CD4-positive, alpha-beta T cell treated with Interleukin-4 for 4 hours (primary cell): ENCODE measurements at places on chromosomes 12 and 14.

DNA sequence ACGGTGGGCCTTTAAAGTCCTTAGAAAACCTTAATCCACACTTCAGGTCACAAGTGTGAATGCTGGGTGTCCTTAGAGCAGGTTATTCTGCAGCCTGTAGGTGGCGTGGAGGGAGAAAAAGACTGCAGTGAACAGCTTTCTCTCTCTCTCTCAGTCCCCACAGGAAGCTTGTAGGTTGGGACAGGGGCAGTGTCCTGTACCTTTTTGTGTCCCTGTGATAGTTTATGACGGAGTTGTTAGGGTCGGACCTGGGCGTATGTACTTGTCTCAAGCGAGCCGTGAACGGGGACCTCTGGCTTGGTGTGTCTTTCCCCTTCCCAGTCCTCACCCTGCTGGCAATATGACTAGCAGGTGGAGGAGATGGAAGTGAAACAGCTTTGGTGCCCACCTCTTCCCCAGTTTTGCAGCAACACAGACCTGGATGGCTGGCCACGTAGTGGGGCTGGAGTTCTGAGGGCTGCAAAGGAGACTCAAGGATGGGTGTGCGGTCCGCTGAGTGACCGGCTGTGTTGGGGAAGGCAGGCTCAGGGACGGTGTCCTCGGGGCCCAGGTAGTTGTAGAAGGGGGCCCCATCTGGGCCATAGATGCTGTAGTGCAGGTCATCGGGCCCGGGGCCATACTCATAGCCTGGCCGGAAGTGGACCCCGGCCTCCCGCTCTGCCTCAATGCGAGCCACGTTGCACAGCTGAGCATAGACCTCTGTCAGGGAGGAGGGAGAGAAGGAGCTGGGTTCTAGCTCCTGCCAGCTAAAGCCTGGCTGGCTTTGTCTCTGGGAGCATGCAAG lies 8.9 kb downstream of the ISCA2 start:
- DNase-seq, result no peak

GRCh38 chr12:25546318-25546717 lies 6.8 kb downstream of the LMNTD1 start:
- no peak for DNase-seq

DNA sequence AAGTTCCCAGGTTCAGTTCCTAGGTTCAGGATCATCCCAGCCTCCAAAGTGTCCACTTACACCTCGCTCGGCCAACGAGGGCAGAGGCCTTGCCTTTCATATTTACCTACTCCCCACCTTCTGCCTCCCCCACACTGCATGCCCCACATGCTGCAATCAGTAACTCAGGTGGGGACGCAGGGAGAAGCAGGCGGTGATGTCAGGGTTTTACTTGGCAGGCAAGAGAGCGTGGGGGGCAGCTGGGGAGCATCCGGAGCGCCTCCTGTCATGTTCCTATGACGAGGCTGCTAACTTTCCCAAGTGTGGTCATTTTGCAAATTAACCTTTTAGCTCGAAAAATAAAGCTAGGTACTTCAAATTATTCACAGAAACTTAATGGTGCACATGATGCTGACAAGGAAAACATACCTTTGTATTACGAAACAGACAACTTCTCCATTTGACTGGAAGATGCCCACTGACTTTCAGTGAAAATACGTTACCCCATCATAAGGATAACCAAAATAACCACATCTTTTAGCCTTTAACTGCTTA lies 53.8 kb downstream of the SETD3 start:
- no peak for DNase-seq

DNA sequence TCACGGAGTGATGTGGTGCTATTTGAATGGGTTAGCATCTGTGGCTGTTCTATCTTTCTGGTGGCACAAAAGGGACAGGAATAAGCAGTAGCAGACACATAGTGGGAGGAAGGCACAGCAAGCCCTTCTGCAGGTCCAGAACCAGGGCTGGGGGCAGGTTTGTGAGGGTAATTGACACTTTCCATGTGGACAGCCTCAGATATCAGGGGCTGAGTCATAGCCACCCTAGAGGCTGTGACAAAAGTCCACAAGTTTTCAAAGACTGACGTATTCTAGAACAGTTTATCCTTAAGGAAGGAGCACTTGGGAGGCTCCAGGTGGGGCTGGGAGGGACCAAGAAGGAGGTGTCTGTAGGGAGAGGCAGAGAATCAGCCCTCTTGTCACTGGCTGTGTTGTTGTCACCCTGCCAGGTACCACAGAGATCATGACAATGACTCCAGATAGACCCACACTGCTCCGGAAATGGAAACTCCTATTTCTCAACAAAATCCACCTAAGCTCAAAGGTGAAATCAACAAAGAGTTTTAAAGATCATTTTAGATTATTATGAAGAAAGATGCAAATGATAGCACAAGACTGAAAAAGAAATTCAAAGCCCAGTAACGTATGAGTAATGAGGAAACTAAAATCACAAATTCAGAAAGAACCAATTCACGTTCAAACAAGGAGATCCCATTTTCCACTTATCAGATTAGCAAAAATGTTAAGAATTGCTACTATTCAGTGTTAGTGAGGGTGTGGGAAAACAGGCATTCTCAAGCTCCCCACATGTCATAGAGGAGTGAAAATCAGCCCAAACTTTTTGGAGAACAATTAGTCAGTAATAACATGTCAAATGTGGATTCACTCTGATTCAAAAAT lies 48.3 kb downstream of the NFKBIA start:
- no peak for DNase-seq

DNA sequence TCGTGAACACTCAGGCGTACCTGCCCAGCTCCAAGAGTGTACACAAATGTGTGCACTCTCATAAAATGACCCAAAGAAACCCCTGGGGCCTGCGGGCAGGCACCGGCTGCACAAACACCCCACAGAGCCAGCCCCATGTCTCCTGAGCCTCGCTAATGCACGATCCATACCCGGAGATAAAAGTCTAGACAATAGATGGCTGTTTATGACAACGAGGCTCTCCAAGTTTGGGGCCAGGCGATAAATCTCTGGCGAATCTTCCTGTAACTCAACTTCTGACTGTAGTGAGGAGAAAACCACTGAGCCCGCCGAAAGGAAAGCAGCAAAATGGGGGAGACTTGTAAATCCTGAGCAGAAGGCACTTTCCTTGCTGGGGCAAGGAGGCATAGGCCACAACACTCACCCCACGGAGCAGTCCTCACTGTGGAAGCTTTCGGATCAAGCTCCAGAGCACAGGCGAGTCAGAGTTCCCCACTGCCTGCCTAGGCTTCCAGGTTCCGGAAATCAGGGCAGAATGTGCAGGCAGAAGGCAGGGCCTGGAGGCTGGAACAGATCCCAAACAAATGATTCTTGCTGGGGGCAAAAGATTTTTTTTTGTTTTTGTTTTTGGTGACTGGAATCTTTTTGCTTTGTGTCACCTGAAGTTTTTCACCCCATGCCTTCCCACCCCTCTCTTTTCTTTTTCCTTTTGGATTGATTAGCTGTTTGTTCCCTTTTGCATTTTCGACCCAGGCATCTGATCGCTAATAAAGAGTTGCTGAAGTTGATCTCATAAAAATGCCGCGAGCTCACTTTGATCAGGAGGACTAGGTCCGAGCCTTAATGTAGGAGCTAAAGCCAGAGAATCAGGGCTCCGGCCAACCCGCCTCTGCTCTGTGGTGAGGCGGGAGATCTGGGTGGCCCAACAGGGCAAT lies 4.5 kb upstream of the HOXC11 start:
- DNase-seq, result no peak

DNA sequence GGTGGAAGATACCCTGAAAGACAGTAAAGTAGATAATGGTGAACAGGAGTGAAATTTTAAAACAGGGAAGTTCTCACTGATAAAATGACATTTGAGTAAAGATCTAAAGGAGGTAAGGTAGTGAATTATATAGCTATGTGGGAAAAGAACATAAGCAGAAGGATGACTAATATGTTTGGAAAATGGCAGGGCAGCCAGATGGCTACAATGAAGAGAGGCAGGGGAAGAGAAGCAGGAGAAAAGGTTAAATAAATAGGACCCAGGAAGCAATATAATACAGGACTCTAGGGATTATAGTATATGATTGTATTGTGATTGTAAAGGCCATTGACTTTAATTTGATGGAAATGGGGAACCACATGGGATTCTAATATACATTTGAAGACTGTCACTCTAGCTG lies 33.0 kb downstream of the SCFD1 start:
- DNase-seq, result no peak

GRCh38 chr12:15754233-15754632 lies 35.0 kb downstream of the EPS8 start:
- DNase-seq, result no peak

- DNase-seq, result no peak
These were observed 10.4 kb downstream of the OSBPL8 start for GRCh38 chr12:76549131-76549530.
